Activated T-cell treated with anti-CD3 and anti-CD28 coated beads for 48 hours (primary cell): ENCODE measurements at places on chromosomes 7 and 10.

DNA sequence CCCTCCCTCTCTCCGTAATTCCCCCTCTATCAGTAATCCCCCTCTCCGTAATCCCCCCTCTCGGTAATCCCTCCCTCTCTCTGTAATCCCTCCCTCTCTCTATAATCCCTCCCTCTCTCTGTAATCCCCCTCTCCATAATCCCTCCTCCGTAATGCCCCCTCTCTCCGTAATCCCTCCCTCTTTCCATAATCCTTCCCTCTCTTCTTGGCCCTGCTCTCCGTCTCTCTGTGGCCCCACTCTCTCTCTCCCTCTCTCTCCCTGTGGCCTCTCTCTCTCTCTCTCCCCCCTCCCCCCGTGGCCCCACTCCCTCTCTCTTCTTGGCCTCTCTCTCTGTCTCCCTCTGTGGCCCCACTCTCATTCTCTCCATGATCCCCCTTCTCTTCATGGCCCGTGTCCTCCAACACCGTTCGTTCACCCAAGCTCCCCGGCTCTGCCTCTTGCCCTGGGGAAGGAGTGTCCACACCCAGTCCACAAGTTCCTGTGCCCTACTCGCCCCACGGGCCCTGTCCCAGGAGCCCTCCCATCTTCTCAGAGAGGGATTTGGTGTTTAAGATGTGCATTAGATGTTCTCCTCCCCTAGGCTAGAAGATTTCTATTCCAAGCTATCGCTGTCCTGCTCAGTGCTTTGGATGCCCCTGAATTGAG, 19.8 kb downstream of the SHH start:
- DNase-seq: no peak

DNA sequence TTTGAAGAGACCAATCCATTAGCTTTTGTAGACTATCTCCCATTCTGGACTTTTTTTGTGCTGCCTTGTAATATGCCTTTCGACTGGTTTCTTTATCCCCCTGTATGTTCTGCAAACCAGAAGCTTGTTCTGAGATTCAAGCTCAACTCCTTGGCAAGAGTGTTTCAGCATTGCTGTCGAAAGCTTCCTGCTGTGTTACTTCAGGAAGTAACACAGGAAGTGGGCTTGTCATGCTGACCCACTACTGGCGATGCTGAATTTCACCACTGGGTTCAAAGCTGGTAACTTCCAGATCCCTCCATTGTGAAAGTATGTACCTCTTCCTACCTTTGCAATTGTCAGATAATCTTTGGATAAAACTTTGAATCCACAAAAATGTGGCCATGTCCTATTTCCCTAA, 57.9 kb upstream of the INSYN2A start:
- DNase-seq: no peak

GRCh38 chr10:8554574-8554973, 500.1 kb downstream of the GATA3 start:
- no peak for DNase-seq

DNA sequence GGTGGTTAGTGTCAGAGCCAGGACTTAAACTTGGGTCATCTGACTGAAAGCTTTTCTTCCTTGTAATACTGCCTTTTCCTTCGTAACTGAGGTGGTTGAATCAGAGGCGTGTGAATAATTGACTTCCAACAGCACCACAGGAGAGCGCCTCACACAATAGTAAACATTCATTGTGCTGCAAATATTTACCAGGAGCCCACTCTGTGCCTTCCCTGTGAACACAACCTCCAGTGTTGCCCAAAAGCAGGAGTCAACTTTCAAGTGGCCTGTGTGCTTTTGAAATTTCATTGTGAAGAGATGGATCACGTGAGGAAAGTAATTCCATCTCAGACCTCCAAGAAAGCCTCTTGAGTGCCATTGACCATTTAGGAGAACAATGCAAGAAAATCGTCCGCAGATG, 60.2 kb downstream of the ADRA2A start:
- no peak for DNase-seq

- DNase-seq: no peak
Observed at GRCh38 chr10:131973160-131973951, 8.4 kb downstream of the BNIP3 start.

DNA sequence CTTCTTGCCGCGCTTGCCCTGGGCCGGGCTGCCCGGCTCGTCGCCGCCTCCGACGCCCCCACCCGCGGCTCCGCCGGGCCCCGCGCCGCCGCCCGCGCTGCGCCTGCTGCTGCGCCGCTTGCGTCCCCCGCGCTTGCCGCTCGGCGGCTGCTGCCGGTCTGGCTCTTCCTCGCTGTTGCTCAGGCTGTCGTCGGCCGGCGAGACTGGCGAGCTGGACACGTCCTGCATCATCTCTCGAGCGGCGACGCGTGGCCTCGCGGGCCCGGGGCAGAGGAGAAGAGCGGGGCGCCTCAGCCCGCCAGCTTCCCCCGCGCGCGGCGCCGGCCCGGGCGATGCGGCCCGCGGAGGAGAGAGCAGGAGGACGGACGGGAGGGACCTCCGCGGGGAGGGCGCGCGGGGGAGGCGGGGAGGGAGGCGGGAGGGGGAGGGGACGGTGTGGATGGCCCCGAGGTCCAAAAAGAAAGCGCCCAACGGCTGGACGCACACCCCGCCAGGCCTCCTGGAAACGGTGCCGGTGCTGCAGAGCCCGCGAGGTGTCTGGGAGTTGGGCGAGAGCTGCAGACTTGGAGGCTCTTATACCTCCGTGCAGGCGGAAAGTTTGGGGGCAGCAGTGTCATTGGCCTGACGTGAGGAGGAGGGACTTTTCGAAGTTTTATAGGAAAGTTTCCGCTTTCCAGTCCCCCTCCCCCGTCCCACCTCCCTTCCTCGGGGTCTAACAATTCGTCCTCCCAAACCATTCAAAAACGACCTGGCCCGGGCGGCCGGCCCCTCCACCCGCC, at the start of gene TWIST1:
TSS of gene TWIST1 (minus strand) at position 546 of the 779 bp plus-strand sequence. CDS start at position 231, 315 bp downstream.
- DNase-seq: no peak

DNA sequence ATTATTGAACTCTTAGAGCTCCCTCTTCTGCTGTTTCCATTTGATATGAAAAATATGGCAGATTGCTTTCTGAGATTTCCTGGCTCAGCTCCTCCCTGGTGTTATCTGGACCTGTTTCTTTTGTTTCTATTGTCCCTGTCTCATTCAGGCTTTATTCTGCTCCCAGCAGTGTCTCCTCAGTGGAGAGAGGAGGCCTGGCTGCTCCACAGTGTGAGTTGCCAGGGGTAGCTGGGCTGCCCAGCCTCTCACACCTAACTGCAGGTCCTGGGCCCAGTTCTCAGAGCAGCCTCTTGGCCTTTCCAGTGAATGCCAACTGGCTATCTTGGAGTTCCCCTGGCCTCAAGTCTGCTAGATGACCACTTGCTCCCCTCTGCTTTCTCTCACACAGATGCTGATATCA, 127.0 kb downstream of the VPS41 start:
- DNase-seq: no peak

DNA sequence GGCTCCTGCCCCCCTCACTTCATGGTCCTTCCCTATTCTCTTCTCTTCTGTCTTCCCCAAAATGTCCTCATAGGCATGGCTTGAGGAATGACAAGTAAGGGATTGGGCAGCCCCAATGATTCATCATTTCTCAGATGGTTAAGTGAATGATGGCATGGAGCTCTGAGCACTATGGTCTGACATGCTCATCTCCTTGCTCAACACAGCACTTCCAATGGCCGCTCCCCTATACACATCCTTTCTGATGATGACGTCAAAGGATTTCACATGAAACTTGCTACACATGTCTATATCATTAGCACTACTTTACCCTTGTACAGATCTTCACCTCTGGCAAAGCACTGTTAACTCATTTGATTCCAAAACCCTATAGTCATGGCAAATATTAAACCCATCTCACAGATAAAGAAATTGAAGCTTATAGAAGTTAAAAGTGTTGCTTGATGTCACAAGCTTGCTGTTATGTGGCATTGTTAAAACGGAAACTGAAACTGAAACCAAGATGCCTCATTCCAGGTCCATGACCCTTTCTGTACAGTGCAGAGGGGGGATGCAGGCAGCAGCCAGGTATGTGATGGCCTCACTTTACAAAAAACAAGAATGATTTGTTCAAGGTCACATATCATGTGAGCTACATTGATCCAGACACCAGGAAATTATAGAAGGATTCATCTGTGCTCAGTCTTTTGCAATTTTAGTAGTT, 90.0 kb upstream of the PLXNA4 start:
- DNase-seq: no peak

- no peak for DNase-seq
Observed at GRCh38 chr7:55306331-55306730, 58.8 kb upstream of the LANCL2 start.
